NCI-H2081 (cell line): ENCODE measurements at places on chromosomes 7 and 10.

DNA sequence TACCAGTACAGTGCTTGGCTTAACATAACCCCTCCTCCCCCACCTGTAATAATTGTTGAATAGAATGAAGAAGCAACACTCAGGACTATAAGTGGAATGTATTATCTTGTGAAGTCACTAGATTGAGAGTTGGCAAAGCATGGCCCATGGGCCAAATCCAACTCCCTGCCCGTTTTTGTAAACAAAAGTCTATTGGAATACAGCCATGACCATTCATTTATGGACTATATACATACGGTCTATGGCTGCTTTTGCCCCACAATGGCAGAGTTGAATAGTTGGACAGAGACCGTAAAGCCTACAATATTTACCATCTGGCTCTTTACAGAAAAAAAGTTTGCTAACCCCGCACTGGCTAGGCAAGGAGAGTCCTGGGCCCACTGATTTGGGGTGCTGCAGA, 48.1 kb upstream of the CYCS start:
- DNase-seq: no peak

GRCh38 chr7:125828153-125828700, 898.6 kb upstream of the POT1 start:
- DNase-seq: no peak

DNA sequence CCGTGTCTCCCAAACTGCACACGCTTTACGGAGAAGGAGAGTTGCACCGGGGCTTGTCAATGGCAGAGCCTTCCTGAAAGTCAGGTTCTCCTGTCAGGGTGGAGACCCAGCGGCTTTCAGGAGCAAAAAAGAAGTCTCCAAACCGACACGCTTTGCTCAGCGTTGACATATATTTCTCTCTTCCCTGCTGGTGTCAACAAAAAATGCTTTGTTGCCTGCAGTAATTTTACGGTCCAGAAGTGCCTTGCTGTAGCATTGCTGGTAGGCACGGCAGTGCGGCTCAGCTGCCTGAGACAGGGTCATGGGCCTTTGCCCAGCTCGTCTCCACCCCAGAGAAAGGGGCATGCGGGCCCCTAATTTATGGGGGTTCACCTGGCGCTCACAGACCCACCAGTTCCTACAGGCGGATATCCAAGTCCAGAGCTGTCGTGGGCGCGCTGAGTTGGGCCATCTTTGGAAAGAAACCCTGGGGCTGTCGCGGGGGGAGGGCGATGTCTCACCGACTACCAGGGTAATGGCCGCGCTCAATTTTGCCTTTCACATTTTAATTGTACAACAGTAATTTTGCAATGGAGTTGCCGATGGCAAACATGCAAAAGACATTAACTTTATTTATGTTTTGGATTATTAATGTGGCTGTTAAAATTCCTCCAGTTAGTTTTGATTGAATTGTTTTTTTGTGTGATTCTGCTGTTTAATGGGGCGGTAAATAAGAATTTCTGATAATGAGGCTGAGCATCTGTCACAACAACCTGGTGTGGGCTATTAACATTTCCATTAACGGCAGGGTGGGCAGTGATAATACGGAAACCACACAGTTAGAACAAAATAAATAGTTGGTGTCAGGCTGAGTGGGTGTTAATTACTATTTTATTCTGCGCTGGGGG, 478.2 kb upstream of the FOXK1 start:
- DNase-seq: no peak

DNA sequence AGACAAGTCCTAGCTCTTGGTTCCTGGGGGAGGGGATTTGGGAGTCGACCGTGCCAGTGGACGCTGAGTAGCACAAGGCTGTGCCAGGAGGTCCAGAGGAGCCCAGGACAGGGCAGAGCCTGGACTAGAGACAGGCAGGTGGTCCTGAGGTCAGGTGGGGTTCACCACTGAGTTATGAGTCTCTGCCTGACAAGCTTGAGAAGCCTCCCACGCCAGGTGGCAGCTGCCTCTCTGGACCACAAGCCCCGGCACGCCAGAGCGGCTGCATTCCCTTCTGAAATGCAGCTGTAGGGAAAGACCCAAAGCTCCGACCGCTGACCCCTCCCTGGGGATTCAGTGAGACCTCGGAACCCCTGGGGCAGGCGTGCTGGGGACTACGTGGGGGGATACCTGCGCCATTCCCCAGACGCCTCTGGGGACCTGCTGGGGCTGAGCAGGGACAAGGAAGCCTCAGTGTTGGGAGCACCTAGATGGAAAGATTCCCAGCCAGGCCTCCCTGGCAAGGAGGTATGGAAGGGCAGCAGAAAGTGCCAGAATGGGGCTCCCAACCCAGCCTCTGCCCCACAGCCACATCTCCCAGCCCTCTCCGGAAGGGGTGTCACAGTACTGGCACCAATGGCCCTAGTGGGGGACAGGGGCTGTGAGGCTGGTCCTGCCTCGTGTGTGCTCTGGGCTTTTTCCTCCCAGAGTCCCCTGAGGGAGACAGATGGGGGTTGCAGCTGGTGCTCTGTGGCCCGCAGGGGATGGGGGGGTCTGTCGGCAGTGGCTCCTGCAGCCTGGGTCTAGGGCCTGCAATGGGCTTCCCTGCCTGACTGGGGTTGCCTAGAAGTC, 29.0 kb downstream of the PDGFA start:
- DNase-seq: no peak

DNA sequence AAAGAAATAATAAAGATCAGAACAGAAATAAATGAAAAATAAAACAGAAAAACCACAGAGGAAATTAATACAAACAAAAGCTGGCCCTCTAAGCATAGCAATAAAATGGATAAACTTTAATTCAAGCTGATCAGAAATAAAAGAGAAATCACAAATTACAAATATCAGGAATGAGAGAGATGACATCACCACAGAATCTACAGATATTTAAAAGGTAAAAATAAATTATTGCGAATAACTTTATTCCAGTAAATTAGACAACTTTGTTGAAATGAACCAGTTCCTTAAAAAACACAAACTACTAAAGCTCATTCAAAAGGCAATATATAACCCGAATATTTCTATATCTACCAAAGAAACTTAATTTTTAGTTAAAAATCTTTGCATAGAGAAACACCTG, 131.7 kb downstream of the PPP1R3A start:
- no peak for DNase-seq

DNA sequence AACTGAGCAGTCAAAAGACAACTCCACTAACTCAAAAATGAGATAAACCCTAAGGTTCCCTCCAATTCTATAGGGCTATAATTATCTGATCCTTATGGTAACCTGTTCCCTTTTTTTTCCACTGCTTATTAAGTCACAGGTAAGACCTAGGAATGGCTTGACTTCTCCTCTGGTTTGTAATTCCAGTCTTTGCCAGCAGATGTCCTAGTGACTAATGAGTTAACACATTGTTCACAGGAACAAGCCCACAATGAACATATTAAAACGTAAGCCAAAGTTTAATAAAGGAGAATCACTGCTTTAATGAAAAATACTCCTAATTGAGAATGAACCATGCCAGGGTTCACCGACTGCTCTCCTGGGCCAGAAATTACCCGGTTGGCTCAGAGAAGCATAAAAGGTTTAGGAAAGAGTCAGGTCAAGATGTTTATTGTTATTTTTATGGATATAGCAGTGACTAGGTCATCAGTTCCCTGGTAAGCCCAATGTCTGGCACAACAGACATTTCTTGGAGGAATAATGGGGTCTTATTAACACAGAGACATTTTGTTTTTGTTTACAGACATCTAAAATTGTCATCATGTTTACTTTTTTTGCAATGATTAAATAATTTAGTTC, 120.1 kb downstream of the ELAPOR2 start:
- peak; percentile 81 for DNase-seq

DNA sequence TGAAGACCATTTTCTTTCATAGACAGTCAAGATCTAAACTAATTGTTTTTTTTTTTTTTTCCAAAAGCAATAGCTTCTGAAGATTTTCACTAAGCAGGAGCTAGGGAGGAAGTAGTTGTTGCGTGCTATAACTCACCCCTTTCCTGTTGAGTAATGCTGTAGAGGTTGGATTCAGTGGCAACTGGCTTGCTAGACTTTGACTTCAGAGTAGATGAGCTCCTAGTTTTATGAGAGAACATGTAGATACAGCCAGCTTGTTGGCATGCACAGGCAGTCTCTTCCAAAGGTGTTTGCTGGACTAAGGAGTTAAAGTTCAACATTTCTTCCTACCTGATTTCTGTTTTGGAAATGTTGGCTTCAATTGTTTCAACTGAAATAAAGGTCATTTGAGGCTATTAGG, 66.2 kb upstream of the MXI1 start:
- DNase-seq: no peak

GRCh38 chr7:135980665-135981180, 3.6 kb upstream of the MTPN start:
- no peak for DNase-seq

DNA sequence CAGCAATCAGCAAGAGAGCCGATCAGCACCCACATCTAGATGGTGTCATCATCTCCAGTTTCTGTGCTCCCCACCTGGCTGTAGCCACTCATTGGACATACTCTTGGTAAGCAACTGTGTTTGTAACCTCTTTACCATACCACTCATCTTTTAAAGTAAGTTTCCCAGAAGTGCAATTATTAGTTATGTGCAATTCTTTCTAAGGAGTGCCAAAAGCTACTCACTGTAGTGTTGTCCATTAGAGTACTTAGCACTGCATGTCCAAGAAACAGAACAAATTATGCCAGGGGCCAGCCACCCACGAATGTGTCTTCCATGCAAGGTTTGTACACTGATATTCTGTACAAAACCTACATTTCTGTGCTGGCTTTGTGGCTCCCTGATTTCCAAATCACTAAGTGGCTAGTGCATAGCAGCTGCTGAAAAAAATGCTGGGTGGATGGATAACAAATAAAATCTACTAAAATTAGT, 131.9 kb downstream of the SRPK2 start:
- no peak for DNase-seq

GRCh38 chr7:139693651-139694388, 84.0 kb downstream of the HIPK2 start:
- DNase-seq: no peak

DNA sequence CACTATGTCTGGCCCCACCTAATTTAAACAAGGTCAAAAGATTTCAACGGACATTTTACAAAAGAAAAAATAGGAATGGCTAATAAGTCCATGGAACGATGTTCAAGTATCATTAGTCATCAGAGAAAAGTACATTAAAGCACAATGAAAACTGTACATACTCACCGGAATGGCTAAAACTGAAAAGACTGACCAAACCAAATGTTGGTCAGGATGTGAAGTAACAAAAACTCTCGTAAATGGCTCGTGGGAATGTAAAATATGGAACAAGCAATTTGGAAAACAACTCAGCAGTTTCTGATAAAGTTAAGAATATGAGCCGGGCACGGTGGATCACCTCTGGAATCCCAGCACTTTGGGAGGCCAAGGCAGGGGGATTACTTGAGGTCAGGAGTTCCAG, 65.7 kb upstream of the PARD3 start:
- no peak for DNase-seq

DNA sequence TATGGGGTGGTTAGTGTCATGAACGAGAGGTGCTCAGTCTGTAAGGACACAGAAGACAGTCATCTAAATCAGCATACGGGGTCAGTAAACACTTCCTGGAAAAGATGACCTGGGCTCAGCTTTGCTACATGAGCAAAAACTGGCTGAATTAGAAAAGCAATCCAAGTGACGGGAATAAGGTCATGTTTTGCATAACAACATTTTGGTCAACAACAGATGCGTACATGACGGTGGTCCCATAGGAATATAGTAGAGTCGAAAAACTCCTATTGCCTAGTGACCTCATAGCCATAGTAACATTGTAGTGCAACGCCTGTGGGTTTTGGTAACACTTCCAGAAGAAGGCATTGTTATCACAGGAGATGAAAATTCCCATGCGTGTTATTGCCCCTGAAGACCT, 92.9 kb downstream of the CTNNA3 start:
- no peak for DNase-seq

DNA sequence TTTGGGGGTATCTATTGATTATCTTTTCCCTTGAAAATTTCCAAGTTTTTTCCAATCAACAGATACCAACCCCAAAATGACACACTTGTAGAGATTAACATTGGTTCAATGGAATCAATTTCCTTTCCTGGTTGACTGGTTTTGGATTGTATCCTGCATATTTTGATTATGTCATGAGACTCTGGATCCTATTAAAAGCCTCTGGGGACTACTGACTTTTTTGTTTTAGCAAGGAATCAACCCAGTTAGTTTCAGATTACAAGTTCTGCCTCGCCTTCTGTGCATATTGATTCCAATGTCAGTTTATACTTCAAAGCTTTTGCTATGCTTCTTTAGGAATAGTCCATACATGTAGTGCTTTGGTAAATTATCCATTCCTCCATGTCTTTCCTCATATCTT, 29.2 kb downstream of the COPG2 start:
- DNase-seq: no peak

DNA sequence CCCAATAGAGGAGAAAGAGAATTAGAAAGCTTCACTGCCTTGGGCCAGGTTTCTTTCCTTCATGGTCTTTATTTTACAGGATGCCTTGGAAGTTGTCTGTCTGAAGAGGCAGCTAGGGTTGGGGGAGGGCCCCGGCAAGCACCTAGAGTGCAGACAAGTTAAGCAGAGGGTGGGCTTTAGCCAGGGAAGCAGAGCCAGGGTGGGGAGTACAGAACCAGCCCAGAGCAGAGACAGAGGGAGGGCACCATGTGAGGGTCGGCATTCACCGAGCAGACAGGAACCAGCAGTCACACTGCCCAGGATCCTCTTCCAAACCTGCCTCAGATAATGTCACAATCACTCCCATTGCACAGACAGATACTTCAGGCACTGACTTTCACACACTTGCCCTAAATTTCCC, 75.9 kb downstream of the ADARB2 start:
- DNase-seq: no peak

- no peak for DNase-seq
Observed at GRCh38 chr10:103823706-103824272, 31.6 kb downstream of the SH3PXD2A start.

GRCh38 chr10:22615101-22615500, 99.3 kb downstream of the PIP4K2A start:
- no peak for DNase-seq

GRCh38 chr10:4069491-4069890, 284.5 kb upstream of the KLF6 start:
- no peak for DNase-seq

GRCh38 chr7:46581268-46581667, 660.2 kb upstream of the IGFBP3 start:
- no peak for DNase-seq

- DNase-seq: peak; percentile 31
Observed at GRCh38 chr7:11191574-11192220, 218.0 kb downstream of the PHF14 start.

GRCh38 chr7:94971051-94971867, 63.9 kb downstream of the PPP1R9A start:
- no peak for DNase-seq

GRCh38 chr10:89954787-89955566, 253.6 kb downstream of the KIF20B start:
- DNase-seq: no peak

DNA sequence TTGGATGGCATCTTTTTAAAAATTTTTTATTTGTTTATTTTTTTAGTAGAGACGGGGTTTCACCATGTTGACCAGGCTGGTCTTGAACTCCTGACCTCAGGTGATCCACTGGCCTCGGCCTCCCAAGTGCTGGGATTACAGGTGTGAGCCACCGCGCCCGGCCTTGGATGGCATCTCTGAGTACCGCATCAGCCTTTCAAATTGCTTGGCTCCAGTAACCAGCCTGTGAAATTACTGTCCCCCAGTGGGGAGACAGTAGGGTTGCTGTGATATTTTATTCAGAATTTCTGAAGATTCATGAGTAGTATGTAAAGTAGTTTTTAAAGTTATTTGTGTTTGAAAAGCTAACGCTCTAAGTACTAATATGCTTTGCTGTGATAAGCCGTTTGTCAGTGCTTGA, 1.2 kb downstream of the NUB1 start:
- no peak for DNase-seq

GRCh38 chr10:74051736-74052342, 53.9 kb downstream of the VCL start:
- no peak for DNase-seq
